CD4-positive, alpha-beta T cell treated with Interleukin-15 for 4 hours (primary cell): ENCODE measurements at places on chromosomes 12 and 14.

DNA sequence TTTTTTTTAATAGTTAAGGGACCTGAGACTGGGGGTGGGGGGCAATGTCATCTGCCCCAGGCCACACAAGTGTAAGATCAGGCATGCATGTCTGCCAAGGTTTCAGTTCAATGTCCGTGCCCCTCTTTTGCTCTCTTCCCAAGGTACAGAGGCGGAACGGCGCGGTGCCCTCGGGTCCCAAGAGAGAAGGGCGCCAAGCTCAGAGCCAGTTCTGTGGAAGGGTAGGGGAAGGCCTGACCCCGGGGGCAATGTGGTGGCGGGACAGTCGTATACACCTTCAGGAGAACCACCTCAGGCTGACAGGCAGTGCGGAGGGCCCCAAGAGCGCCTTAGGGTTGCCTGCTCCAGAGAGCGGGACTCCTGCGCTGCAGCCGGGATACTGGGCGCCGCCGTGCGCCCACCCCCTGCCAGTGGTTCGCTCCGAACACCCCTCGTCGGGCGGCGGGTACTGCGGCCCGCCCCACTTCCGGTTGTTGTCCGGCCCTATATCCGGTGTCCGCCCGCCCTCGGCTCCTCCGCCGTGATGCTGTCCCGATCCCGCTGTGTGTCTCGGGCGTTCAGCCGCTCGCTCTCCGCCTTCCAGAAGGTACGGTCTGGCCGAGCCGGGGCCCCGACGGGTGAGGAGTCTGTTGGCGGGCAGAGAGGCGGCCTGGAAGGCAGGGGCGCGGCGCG lies at the start of gene DLST:
DLST (plus strand) TSS at position 486 of the 672 bp plus-strand sequence; CDS start at position 524, 38 bp downstream.
- DNase-seq: peak; percentile 86

DNA sequence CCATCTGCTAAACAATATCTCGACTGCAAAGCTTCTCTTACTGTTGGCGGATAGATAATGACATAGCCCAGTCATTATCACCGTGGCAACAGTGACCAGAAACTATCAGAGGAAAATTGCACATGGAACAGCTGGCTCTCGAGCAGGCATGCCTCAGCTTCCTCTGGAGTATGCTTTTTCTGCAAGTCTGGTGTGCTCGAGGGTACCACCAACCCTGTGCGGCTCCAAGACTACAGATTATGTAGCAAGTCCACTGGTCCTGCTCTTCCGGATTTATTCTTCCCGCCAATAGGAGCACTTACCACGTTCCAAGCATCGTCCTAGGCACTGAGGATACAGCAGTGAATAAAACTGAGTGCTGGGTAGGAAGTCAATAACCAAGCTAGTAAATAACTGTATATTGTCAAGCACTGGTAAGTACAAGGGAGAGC lies 1.4 kb upstream of the GLRX5 start:
- DNase-seq: no peak

DNA sequence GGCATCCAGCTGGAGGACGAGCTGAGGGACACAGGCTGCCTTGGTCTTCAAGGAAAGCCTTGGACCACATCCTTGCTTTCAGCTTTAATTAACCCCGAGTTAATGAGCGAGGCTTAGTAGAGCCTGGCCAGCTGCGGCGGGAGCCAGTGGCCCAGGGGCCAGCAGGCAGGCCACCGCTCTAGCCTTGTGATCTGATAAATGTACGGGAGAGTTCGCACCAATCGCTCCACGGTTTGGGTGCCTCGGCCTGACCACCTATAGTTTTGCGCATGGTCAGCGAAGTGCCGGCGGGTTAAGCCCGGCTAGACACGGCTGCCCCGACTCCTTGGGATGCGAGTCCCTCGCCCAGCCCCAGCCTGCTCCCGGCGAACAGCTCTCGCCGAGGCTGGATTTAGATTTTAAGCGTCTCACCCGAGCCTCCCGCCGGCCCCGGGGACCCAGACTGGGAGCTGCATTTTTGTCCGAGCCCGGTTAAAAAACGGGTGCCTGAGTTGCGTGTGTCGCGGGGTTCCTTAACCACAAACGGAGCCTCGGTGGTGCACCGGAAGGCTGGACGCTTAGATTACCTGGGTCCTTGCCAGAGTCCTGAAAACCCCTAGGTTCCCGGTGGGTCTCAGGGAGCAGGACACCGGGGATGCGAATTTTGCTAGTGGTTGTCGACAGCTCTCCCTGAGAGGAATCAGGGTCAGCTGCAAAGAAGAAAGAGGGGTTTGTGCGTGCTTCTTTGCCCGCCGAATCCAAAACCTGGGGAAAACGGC lies 2.9 kb upstream of the HOXC12 start:
- DNase-seq: no peak

GRCh38 chr14:66508547-66508845 lies 549 bp downstream of the GPHN start:
- DNase-seq: no peak

DNA sequence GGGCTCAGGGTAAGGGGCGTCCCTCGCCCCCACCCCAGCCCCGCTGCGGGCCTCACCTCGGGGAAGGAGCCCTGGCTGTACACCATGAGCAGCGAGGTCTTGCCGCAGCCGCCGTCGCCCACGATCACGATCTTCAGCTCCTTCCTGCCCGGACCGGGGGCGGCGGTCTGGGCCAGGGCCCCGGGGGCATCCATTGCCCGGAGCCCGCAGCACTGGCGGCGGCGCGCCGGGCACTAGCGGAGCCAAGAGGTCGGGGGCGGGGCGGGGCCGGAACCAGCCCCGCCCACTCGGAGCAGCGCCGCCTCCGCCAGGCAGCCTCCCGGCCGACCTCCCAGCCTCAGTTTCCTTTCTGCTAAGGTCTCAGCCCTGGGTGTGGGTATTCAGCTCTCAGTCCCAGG lies at the start of gene RHOF:
RHOF (minus strand) TSS at position 249 of the 398 bp plus-strand sequence; CDS start at position 194, 55 bp downstream.
- no peak for DNase-seq

DNA sequence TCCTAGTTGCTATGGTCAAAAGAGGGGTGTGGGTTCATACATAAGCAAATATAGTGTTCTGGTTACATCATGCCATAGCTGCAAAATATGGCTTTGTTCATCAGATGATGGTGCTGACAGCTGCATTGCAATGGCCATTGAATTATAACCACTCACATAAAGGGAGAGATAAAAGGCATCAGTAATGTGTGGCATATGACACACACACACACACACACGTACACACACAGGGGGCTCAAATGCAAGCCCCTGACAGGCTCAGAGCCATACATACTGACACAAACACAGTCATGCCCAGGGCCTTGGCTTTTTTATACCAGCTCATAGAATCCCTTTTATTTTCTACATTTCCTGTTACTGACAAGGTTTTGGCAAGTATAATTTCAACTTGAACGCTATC lies 698.9 kb downstream of the BCL11B start:
- no peak for DNase-seq
